ENCODE measurements at places on chromosomes 1 and 21.
A peak's percentile ranks its signal among the peaks of the same experiment; 100 is the strongest.

DNA sequence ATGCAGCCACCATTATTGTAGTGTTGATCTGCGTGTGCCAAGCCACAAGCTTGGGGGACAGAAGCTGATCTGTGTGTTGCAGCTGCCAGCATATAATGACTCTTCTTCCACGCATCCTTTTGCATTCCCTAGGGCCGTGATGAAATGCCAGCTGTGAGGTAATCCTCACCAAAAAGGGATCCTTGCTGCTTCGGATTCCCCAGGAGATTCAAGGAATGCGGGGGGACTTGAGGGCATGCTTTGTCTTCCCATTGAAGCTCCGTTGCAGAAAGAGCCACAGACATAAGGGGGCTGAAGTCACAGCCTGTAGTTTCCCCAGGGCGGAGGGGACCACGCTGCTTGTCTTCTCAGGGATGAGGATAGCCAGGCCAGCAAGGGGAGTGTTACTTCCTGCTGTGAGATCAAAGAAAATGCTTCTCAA, 281.6 kb upstream of the FMN2 start:
- DNase-seq, result no peak

DNA sequence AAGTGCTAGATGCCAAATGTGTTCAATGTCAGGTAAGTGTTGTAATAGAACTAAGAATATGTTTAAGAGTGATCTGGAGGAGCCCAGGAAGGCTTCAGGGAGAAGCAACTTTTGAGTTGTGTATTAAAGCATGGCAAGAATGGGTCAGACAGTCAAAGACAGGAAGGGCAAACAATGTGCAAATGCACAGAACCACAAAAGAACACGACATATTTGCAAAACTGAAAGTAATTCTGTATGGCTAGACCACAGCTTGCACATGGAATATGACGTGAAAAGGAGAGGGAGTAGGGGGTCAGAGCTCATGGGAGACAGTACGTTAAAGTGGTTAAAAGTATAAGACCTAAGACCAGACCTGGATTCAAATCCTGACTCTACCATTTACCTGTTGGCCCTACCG, 7.1 kb upstream of the SORT1 start:
- DNase-seq, result no peak

- DNase-seq, result peak; percentile 80
These were observed 37.7 kb downstream of the KIAA0040 start for GRCh38 chr1:175154629-175155472.

DNA sequence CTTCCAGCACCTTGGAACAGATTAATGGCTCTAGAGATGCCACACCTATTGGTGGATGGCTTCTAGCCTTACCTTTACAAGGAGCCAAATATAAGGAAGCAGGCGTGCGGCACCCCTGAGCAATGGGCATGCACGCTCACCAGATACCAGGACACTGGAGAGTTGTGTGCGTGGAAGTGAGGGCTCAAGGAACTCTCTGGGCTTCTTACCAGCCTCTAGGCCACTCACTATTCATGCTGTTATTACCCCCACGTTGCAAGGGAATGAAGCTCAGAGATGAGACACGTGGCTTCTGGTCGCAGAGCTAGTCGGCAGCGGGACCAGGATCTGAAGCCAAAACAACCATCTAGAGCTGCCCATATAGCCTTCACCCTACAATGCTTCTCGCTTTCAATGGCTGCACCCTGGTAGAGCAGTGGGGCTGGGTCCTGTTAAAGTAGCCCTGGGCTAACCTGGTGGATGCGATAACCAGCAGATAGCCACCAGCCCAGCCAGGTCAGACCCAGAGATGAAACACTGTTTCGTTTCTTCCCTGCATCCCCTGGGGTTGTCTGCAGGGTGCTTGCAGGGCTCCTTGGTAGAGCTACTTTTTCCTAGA, 396.4 kb upstream of the VAMP3 start:
- DNase-seq, result no peak

- no peak for DNase-seq
These were observed 9.4 kb downstream of the LAPTM5 start for GRCh38 chr1:30748098-30748698.

DNA sequence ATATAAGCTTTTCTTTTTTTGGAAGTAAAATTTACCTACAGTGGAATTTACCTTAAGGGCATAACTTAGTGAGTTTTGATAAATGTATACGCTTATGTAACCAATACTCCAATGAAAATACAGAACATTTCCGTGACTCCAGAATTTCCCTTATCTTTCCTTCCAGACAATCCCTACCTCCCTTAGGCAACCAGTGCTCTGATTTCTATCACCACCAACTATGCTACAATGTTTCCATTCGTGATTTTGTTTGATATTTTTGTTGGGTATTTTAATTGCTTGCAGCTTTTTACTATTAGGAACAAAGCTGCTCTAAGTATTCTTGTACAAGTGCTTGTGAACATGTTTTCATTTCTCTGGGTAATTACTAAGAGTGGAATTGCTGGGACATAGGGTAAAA, 14.6 kb downstream of the IFT25 start:
- no peak for DNase-seq

All from CD4-positive, alpha-beta T cell treated with Interleukin-15 for 4 hours (primary cell).